Glomerular endothelial cell (primary cell): ENCODE measurements at places on chromosomes 1 and 21.

DNA sequence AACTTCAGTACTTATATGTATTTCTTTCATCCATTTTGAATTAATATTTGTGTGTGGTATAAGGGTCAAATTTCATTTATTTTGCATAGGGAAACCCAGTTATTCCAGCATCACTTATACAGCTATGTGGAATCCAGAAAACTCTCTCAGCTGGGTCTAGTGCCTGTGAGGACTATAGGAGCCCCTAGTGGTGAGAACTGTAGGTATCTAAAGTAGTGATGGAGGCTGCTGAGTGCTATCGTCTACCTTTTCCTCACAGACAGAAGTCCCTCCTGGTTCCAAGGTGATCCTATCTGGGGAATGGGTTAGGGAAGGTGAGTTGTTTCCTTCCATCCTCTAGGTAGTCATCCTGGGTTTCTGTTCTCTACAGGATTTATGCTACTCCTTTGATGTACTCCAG, 352.0 kb upstream of the C1orf87 start:
- no peak for DNase-seq

- DNase-seq: no peak
These were observed 212.8 kb downstream of the LTN1 start for GRCh38 chr21:28779914-28780313.

- no peak for DNase-seq
These were observed 309.5 kb downstream of the ASTN1 start for GRCh38 chr1:176854758-176855745.

DNA sequence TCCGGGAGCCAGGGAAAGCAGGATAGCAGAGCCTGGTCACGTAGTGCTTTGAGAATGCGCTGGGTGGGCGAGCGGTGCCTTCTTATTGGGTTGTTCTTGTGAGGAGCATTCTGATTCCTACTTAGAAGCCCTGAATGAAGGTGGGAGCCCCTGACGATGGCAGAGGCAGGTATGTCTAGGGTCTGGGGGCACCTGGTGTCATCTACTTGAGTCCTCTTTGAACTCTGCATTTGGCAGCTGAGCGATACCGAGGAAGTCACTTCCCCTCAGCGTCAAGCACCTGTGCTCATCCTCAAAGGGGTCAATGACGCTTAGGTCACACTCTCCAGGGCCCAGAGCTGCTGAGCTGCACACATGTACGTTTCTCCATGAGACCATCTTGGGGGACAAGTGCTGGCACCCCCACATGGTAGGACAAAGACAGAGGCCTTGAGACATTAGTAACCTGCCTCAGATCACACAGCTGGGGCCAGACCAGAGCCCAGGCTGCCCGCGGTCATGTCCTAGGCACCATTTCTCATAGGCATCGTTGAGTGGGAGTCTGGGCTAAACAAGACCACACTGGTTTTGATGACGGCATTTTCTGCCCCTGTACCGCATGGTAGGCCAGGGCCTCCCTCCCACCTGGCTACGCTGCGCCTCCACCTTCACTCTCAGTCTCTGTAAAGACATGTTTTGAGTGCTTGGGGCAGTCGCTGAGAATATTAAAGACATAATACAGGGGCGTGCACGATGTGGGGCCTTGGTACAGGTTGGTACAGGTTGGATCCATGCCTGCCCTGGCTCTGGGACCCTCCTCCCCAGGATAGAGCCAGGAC, 69.1 kb upstream of the ABCG1 start:
- no peak for DNase-seq

GRCh38 chr1:145784409-145784808, 39.5 kb downstream of the RNF115 start:
- DNase-seq: no peak

GRCh38 chr1:180397175-180397574, 105.2 kb downstream of the ACBD6 start:
- no peak for DNase-seq

DNA sequence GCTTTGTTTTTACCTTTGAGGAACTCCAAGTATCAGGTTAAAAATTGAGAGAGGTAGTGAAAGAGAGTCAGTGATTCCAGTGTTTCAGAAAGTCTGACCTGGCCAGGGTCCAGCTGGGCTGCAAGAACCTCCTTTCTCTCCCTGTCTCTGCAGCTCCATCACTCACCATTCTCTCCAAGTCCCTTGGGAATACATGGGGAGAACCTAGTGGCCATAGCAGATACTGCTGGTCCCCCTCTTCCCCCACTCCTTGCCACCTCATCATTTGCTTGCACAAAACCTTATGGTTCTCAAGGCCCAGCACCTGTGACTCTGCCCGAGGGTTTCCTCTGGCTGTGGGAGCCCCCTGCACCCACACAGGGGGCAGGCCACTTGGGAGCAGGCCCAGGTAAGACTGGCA, 279.5 kb downstream of the KIF26B start:
- DNase-seq: no peak

DNA sequence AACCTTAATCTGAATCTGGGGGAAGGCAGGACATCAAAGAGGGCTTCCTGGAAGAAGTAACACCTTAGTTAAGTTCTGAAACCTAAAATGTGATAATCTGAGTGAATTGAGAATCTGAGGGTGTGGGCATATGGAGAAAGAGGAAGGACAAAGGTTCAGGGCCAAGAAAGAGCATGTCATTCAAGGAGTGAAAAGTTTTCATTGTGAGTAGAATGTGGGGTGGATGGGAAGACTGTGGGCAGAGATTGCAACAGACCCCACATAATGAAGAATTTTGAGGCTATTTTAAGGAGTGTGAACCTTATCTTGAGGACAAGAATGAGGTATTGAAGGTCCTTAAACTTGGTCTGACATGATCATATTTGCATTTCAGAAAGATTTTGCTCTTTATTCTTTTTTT, 227.2 kb downstream of the PTGER3 start:
- no peak for DNase-seq

DNA sequence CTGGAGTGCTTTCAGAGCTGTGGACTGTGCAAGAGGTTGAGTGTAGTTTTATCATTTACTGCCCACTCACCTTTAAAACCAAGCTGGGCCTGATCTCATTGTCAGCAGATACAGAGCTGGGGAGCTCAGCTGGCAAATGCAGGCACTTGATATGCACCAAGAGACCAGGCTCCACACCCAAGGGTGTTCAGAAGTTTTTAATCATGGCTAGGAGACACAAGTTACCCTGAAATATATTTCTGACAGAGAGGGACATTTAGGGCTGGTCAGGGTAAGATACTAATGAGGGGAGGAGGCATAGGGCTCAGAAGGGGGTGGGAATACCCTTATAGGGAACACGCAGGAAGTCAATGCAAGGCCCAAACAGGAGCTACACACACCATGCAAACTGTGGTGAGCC, 153.7 kb downstream of the ELAVL4 start:
- no peak for DNase-seq

DNA sequence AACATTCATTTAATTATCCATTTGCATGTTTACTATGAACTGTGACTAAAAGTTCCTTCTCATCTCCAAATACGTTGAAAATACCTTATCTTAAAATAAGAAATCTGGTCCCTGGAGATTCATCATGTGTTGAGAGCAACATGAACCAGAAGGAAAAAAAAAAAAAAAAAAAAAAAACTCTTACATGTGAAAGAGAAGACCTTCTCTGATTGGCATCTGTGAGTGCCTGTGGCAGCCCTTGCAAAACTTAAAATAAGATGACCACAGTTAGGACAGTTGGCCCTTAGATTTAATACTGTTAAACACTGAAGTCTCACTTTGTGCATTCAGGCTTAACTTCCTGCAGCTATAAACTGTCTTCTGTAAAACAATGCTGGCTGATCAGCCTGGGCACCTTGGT, 1395.2 kb upstream of the ADGRL4 start:
- no peak for DNase-seq

DNA sequence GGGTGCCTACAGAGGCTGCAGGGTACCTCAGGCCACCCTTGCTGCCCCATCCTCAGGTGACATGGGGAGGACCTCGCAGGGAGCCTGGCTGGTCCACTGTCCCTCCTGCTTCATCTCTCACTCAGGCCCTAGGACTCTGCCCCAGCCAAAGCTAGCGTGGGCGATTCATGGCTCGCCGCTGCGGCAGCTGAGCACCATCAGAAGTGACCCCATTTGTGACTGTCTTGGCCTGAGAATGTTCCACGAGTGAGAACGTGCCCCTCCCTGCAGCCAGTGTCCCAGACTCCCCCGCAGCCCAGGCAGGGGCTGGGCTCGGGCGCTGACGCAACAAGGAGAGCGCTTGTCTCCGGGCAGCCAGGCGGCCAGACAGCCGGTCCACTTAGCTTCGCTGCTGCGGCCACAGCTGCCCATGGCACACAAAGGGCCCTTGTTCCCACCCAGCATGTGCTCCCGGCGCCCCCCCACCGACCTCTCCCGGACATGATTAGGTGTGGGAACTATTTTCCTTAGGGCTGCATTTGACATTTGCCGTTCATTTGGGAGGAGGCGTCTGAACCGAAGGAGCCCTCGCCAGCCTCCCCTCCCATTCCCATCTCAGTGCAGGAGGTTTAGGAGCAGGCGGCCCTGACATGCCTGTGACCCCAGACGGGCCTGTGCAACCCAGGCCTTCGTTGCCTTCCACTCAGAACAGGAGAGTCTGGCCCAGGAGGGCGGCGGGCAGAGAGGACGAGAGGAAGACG, 19.3 kb upstream of the POFUT2 start:
- no peak for DNase-seq

DNA sequence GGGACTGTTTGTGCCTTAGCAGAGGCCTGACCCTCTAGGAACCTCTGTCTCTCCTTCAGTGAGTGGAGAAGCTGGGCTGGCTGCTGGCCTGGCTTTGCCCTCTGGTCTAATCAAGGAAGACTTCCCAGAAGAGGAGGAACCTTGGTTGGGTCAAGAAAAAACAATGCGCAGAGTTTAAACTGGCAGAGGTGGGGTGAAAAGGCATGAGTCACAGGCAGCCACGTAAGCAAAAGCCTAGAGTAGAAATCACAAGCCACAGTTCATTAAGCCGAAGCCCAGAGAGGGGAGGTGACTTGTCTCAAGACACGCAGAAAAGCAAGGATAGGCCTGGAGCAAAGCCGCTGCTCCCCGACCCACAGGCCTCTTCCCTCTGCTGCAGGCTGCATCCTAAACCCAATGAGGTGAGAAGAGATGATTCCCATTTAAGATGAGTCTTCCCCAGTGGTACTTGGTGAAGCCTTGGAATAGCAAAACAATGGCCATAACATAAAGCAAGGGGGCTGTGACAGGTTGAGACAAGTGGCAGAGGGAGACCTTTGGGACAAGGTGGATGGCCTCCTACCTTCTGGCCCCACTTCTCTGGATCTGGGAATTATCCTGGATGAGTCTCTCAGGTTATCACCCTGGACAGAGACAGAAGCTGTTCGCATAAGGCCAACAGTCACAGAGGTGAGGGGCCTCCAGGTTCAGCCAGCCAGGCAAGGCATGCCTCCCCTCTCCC, 7.7 kb downstream of the PDZK1IP1 start:
- DNase-seq: no peak

DNA sequence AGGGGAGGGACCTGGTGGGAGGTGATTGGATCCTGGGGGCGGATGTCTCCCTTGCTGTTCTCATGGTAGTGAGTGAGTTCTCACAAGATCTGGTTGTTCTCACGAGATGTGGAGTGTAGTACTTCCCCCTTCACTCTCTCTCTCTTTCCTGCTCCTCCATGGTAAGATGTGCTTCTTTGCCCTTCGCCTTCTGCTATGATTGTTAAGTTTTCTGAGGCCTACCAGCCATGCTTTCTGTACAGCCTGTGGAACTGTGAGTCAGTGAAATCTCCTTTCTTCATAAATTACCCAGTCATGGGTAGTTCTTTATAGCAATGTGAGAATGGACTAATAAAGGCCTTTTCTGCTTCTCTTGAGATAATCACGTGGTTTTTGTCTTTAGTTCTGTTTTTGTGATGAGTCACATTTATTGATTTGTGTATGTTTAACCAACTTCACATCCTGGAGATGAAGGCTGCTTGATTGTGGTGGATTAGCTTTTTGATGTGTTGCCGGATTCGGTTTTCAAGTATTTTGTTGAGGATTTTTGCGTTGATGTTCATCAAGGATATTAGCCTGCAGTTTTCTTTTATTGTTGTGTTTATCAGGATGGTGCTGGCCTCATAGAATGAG, 45.5 kb downstream of the RABGAP1L start:
- DNase-seq: no peak

- no peak for DNase-seq
These were observed 127.9 kb upstream of the MROH9 start for GRCh38 chr1:170807432-170807831.
